ENCODE measurements at places on chromosomes 1 and 21. TPM values are rescaled to one million over a fixed set of nuclear protein-coding genes. Genes with fewer than 3 reads are reported as not detected.

DNA sequence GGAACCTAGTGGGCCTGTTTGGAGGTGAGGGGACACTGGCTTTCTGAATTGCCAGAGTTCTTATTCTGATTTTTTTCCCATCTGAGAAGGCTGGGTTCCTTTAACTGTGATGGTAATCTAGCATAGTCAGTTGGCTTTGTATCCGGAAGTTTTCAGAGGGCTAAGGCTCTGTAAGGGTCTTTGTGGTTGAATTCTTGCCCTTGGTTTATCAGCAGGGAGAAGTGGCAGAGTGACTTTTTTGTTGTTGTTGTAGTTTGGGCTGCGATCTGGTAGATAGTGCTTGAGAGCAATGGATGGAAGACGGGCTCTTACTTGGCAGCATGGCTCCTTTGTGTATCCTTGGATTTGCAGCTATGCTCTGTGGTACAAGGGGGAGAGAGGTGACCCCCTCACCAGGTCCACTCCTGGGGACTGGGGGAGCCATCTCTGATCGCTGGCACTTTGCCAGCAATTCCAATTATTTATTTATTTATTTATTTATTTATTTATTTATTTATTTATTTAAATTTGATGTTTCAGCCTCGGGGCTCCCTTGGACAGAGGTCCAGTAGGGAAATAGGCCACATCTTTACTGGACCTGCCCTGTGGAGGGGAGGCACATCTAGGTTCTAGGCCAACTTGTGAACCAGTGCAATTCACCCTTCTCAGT, 18.5 kb downstream of the TCP10L start:
- peaks cover 25% of the 10 kb centered on the region for H3K36me3 ChIP-seq
- H3K27ac ChIP-seq: no peak overlapping the region
- H3K27me3 ChIP-seq: no peaks in the 10 kb centered on the region
- no peak overlapping the region for H3K4me3 ChIP-seq

DNA sequence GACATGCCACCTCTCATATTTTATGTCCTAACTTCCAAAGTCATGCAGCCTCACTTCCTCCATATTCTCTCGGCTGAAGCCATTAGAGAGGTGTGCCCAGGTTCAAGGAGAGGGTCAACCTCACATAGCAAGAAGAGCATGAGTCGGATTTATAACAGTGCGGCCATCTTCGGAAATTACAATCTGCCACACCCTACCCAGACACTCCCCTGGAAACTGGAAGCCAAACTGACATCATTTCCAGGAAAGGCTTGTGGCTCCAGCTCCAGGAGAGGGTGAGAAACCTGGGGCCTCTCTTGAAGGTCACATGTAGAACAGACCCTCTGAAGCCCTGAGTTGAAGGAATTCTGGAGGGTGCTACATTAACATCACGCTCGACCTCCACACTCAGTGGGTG, 73.5 kb downstream of the RRAGC start:
- H3K4me3 ChIP-seq: no peak overlapping the region
- DNase-seq: no peak
- no peaks in the 10 kb centered on the region for H3K36me3 ChIP-seq
- no peak overlapping the region for H3K27ac ChIP-seq
- H3K4me1 ChIP-seq: no peaks in the 10 kb centered on the region

The PLA2G2D gene
- total RNA-seq: not detected

The NTNG1 gene
- not detected for total RNA-seq

GRCh38 chr1:19484798-19485361, 459 bp downstream of the CAPZB start:
- peak overlapping the region; percentile 76 for H3K27ac ChIP-seq
- no peak for DNase-seq
- H3K4me1 ChIP-seq: peaks cover 51% of the 10 kb centered on the region
- H3K4me3 ChIP-seq: peak overlapping the region; percentile 93
- no peaks in the 10 kb centered on the region for H3K27me3 ChIP-seq

The AUNIP gene
- 15.1 TPM for total RNA-seq

The NMNAT2 gene
- total RNA-seq: not detected

GRCh38 chr1:233901495-233901894, 3.0 kb upstream of the SLC35F3 start:
- no peak for DNase-seq
- H3K27ac ChIP-seq: no peak overlapping the region
- peaks cover 6% of the 10 kb centered on the region for H3K4me1 ChIP-seq
- H3K4me3 ChIP-seq: no peak overlapping the region

- no peak overlapping the region for H3K4me3 ChIP-seq
- H3K36me3 ChIP-seq: peaks cover 4% of the 10 kb centered on the region
Observed at GRCh38 chr1:13652238-13652637, 47.8 kb upstream of the PRDM2 start.

DNA sequence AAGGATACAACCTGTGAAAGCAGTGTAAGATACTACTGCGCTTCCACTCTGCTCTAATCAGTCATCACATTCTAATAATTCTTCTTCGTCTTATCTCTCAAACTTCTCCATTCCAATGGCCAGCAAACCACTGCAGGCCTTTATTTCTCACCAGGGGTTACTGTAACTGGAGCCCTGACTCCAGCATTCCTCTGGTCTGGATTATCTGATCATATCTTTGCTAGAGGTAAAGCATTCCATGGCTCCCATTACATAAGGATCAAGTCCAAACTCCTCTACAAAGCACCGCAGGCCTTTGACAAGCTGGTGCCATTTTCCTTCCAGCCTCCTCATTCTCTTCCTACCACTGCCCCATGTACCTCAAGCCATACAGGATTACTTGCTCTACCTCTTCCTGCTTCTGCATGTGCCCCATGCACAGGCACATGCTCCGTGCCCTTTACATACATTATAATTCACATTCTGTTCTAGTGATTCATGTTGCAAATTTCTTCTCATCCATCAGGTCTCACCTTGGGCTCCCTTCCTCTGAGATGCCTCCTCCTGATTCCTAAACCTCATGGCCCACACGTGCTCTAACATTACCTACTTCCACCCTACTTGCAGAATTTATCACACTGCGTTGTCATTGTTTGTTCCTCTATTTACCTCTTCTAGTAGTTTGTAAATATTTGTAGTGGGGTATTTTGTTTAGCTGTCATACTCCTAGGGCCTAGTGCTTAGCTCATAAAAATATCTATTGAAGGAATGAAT, 9.3 kb upstream of the SERBP1 start:
- no peak overlapping the region for H3K4me3 ChIP-seq
- no peaks in the 10 kb centered on the region for H3K4me1 ChIP-seq
- DNase-seq: no peak
- no peaks in the 10 kb centered on the region for H3K36me3 ChIP-seq
- peaks cover 3% of the 10 kb centered on the region for H3K27me3 ChIP-seq

GRCh38 chr1:69911301-69911801, 294.0 kb downstream of the LRRC40 start:
- DNase-seq: no peak
- no peaks in the 10 kb centered on the region for H3K4me1 ChIP-seq
- H3K4me3 ChIP-seq: no peak overlapping the region
- no peaks in the 10 kb centered on the region for H3K36me3 ChIP-seq
- H3K27ac ChIP-seq: no peak overlapping the region
- no peaks in the 10 kb centered on the region for H3K27me3 ChIP-seq

- no peak for DNase-seq
- H3K4me3 ChIP-seq: no peak overlapping the region
- peaks cover 9% of the 10 kb centered on the region for H3K27me3 ChIP-seq
- H3K27ac ChIP-seq: no peak overlapping the region
- no peaks in the 10 kb centered on the region for H3K36me3 ChIP-seq
Observed at GRCh38 chr1:90356101-90356500, 361.0 kb downstream of the BARHL2 start.
